ENCODE measurements at places on chromosomes 11 and 22.

DNA sequence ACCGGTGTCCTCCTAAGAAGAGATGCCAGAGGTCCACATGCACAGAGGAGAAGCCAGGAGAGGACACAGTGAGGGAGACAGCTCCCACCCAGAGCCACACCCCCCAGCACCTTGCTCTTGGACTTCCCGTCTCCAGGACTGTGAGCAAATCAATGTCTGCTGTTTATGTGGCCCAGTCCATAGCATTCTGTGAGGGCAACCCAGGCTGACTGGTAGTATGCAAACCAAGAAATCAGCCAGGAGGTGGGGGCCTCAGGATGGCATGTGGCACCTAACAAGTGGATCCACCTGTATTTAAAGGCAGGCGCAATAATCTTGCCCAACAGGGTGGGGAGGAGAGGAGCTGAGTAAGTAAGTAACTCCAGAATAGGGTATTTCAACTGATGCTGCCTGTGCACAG, 136.4 kb downstream of the BRD1 start:
- DNase-seq: no peak

- DNase-seq: no peak
Measured at GRCh38 chr11:35917676-35918075, 26.2 kb upstream of the LDLRAD3 start.

- no peak for DNase-seq
Measured at GRCh38 chr22:37991731-37992442, 7.5 kb upstream of the SOX10 start.

DNA sequence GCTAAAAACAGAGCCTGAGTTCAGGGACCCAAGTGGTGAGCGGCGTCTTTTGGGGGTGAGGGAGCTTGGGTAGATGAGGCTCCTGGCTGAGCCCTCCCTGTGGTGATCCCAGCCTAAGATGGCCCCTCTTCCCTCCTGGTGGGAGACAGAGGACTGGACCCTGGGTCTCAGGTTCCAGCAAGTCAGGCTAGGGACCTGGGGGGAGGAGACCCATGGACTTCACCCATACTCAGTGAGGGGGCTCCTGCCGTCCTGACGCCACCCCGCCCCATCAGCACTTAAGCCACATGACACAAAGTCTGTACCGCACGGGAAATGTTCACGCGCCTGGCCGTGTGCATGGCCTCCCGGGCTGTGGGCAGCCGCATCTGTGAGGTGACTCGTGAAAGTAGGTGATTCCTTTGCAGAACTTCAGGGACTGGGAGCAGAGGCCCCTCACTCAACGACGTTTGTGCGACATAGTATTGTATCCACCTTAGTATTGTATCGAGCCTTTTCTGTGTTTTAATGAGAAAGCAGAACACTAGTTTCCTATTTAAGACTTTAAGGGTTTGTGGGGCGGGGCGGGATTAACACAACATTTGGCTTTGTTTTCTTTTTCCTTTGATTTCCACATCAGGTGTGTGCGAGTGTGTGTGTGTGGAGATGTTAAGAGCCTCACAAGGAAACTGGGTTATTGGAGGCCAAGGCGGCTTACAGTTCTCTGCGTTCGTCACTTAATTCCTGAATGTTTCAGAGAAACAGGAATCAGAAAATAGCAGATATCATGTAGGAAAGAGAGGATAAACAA, 18.4 kb upstream of the TMEM191C start:
- no peak for DNase-seq

- no peak for DNase-seq
Measured at GRCh38 chr11:108904480-108904879, 239.6 kb downstream of the DDX10 start.

DNA sequence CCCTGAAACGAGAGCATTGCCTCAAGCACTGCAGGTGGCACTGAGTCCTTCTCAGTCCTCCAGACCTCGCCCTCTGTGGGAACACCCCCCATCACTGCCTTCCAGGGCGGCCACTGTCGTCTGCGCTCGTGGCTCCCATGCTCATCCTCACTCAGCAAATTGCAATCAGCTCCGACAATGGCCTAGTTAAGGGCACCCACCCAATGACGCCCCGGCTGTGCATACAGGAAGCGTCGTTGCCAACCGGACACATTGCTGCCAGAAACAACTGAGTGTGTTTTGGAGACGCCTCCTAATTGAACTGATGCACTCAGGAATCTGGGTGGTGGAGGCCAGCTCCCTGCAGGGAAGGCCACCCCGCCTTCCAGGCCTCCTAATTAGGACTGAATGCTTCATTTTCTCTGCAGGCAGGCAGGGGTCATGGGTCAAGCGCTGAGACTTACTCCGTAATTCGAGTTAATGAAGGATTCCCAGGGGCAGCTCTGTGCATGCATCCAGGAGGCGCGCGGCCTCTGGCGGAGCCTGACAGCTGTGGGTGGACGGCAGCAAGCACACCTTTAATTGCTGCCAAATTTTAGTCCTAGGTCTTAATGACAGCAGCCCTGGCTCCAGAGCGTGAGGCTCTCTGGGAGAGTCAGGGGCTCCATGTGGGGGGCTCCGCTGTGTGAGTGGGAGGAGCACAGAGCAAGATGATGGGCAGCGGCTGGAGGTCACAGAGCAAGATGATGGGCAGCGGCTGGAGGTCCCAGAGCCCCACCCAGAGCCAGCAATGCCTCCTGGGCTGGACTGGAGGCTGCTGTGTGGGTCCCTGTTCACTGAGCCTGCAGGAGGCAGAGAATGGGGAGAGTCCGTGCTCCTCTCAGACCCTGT, 199.0 kb downstream of the BRD1 start:
- no peak for DNase-seq

Measured in suppressor macrophage treated with lipopolysaccharide for 1 hour (primary cell).